Stomach (tissue), 19 donors: ENCODE measurements at places on chromosomes 3 and 15. TPM values are rescaled to one million over a fixed set of nuclear protein-coding genes. Genes with fewer than 3 reads are reported as not detected.

DNA sequence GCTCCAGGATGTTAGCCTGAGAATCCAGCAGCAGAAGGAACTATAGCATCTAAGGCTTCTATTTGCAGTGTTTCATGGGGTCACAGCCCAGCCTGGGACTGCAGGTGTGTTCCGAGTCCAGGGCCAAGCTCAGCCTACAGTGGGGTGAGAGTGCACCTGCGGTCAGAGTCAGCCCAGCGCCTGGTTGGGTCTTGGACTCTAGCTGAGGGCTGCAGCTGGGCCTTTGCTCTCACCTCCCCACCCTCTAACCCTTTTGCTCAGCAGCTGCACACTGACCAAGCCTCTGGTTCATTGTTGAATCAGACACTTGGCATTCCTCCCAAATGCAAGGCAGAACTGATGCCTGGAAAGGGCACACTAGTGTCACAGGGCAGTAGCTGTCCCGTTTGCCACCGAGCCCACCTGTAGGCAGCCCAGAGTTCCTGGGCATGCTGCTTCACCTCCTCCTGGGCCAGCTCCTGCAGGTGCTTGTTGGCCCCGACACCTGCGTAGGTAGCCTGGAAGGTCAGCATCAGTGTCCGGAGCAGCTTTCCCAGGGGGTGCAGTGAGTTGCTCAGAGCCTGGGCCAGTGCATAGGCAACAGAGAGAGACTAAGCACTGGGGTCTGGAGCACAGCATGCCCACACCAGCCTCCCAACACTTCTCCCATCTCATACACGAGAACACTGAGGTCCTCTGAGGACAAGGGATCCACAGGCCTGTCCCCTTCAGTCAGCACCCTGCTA lies 17.5 kb downstream of the ALS2CL start:
- no peak overlapping the region for H3K4me3 ChIP-seq
- H3K27me3 ChIP-seq, result no peaks in the 10 kb centered on the region
- H3K36me3 ChIP-seq, result peaks cover 14% of the 10 kb centered on the region

DNA sequence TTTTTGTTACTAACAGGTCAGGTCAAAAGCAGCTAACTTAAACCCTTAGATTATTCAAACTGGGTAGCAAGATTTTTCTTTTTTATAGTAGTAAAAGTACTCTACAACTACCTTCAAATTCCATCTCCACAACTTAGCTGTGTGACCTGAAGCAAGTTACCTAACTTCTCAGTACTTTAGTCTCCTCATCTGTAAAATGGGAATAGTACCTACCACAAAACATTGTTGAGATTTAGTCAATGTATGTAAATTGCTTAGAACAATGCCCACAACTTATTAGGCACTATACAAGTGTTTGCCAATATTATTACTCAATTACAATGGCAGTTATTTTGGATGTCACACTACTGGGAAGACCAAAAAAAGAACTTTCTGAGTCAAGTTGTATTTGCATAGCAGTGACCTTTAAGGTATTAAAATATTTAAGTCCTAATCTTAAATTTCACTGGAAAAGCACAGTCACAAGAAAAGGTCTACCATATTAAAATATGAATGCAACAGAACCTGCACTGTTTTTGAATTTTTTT lies 2.9 kb downstream of the TASOR start:
- no peak overlapping the region for H3K4me3 ChIP-seq
- peaks cover 26% of the 10 kb centered on the region for H3K4me1 ChIP-seq
- H3K27me3 ChIP-seq, result no peaks in the 10 kb centered on the region
- no peak for DNase-seq
- no peak overlapping the region for H3K27ac ChIP-seq

DNA sequence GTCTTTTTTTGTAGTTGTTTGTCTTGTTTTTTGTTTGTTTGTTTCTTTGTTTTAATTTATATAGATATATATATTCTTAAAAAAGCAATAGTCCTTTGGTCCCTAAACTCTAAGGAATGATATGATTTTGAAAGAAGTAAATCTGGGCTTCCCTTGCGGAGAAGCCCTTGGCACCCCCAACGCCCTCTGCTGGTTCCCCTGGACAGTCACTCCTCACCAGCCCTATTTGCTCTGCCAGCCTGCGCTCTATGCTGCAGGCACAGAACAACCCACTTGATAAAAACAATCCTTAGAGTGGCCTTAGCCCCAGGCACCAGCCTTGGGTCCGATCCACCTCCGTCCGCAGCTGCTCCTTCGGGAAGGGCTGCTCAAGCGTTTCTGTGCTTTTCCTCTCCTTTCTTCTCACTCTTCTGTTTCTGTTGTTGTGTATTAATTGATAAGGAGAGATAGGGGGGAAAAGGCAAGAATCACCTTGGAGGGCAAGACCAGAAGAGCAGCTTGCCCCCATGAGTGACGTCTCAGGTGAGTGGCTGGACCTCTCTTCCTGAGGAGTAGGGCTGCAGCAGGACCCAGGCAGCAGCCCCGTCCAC lies 13.7 kb upstream of the PARP6 start:
- H3K27me3 ChIP-seq, result no peaks in the 10 kb centered on the region
- peak; percentile 62 for DNase-seq
- no peak overlapping the region for H3K4me3 ChIP-seq
- no peaks in the 10 kb centered on the region for H3K36me3 ChIP-seq

DNA sequence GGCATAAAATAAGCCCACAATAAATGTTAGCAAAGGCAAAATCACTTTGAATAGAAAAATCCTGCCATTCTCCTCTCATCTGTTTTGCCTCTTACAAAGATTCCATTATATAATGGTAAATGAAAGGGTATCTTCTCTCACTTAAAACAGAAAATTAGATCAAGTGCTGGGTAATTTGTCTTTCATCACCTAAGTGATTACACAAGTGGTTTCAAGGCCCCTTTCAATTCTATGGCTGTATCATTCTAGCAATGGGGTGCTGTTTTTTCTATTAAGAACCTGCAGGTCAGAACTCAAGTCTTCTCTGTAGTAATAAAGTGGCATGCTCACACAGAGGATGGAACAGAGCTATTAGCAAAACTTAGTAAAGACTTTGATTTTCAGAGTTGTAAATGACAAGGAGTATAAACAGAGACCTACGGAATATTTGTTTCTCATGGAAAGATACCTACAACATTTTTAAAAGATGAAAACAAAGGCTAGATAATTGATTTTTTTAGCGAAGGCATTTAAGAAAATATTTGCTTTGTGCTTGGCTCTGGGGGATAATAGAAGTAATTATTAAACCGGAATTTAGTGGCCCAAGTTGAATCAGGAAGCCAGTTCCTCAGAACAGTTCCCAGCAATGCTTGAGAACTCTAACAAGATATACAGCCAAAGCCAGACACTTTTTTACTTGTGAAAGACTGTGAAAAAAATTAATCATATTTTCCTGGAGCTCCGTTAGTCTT lies 137.4 kb downstream of the CMSS1 start:
- H3K4me3 ChIP-seq, result no peak overlapping the region
- no peaks in the 10 kb centered on the region for H3K27me3 ChIP-seq
- H3K4me1 ChIP-seq, result peaks cover 6% of the 10 kb centered on the region
- no peaks in the 10 kb centered on the region for H3K36me3 ChIP-seq
- DNase-seq, result no peak

DNA sequence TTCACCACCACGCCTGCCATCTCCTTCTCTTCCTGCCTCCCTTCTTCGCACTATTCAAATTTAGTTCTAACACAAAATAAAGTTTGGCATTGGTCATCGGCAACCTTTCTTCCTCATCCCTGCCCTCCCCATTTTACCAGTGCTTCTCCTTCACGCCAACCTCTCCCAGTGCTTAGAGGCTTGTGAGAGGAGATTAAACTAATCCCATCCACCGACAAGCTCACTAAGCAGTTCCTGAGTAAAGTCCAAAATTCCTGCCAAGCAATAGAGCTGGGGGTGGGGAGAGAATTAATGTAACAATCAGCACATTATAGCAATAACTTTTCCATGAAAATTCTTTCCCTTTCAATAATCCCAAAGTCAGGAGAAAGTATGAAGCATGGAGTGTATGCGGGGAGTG lies 157.4 kb upstream of the GMNC start:
- H3K27me3 ChIP-seq, result no peaks in the 10 kb centered on the region
- DNase-seq, result no peak
- H3K36me3 ChIP-seq, result no peaks in the 10 kb centered on the region
- no peak overlapping the region for H3K4me3 ChIP-seq
- no peak overlapping the region for H3K27ac ChIP-seq
- H3K4me1 ChIP-seq, result no peaks in the 10 kb centered on the region

DNA sequence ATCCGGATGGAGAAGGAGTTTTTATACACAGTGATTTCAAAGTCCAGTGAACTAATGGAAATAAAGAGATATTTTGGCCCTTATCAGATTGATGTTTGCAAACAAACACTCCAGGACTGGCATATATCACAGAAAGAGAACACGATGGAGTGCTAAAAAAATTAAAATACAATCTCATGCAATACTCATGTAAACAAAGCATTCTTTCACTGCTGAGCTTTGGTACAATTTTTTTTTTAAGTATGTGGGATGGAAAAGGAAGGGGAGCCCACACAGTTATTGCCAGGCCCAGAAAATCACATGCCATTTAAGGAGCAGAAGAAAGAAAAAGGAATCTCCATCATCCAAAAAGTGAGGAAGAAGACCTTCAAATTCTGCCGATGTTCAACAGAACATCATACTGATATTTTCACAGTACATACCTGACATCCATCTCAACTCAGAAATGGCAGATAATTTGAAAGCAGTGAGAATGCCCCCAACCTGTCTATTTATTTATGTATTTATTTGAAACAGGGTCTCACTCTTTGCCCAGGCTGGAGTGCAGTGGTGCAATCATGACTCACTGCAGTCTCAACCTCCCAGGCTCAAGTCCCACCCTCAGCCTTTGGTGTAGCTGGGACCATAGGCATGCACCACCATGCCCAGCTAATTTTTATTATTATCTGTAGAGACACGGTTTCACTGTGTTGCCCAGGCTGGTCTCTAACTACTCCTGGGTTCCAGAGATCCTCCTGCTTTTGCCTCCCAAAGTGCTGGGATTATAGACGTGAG lies 107.5 kb upstream of the SLC2A2 start:
- DNase-seq, result no peak
- H3K4me3 ChIP-seq, result no peak overlapping the region
- H3K27me3 ChIP-seq, result no peaks in the 10 kb centered on the region
- no peaks in the 10 kb centered on the region for H3K4me1 ChIP-seq
- H3K27ac ChIP-seq, result no peak overlapping the region
- peaks cover 16% of the 10 kb centered on the region for H3K36me3 ChIP-seq

- peak; percentile 61 for DNase-seq
- peaks cover 26% of the 10 kb centered on the region for H3K4me1 ChIP-seq
- H3K36me3 ChIP-seq, result no peaks in the 10 kb centered on the region
- no peak overlapping the region for H3K4me3 ChIP-seq
Measured at GRCh38 chr3:186414735-186415419, 52.8 kb upstream of the DGKG start.

- H3K27me3 ChIP-seq, result no peaks in the 10 kb centered on the region
- no peak overlapping the region for H3K4me3 ChIP-seq
- peak; percentile 44 for DNase-seq
- H3K4me1 ChIP-seq, result peaks cover 82% of the 10 kb centered on the region
- peak overlapping the region; percentile 74 for H3K27ac ChIP-seq
Measured at GRCh38 chr15:78070049-78070700, 7.3 kb downstream of the TBC1D2B start.

LTK gene
- 9.7 TPM for total RNA-seq

DNA sequence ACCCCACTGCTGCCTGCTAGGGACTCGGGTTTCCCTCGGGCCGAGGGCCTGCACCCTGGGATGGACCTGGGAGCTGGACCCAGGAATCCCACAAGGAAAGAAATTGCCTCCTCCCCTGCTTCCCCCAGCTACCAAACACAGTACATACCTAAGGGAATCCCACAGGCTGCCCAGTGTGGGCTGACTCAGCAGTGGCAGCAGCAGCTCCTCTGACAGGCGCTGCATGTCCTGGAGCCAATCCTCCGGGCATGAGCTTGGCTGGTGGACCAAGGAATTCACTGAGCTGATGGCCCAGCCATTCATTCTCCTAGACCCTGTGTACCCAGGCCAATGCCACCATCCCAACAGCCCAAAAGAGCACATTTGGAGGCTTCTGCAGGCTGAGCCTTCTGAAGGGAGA lies 9.5 kb upstream of the LTK start:
- no peak for DNase-seq
- H3K36me3 ChIP-seq, result peaks cover 28% of the 10 kb centered on the region
- no peaks in the 10 kb centered on the region for H3K27me3 ChIP-seq
- no peaks in the 10 kb centered on the region for H3K4me1 ChIP-seq
- H3K4me3 ChIP-seq, result no peak overlapping the region
- H3K27ac ChIP-seq, result no peak overlapping the region

DNA sequence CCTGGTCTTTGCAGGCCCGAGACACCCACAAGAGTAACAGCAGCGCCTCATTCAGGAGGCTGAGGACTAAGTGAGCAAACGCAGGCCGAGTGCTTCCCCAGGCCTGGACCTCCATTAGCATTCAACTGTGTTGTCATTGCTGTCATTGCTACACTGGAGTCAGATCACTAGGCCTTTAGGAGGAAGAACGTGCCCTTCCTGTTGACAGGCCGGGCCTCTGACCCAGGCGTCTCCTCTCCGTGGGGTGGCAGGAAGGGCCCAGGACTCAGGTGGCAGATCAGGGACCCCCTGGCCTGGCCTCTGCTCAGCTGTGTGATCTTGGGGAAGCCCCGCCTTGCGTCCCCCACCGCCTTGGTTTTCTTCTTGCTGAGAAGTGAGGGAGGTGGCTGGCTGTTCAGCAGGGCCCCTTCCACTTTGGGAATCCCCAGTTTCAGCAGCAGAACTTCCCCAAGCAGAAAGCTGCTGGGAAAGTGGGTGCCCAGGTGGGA lies 19.1 kb downstream of the ZDHHC19 start:
- H3K4me1 ChIP-seq, result peaks cover 52% of the 10 kb centered on the region
- no peak overlapping the region for H3K4me3 ChIP-seq
- peak overlapping the region; percentile 77 for H3K27ac ChIP-seq
- H3K36me3 ChIP-seq, result no peaks in the 10 kb centered on the region
- no peak for DNase-seq

ALDH1A3 gene
- total RNA-seq, result 23.0 TPM

ADAMTS9 gene
- total RNA-seq, result 59.7 TPM

DNA sequence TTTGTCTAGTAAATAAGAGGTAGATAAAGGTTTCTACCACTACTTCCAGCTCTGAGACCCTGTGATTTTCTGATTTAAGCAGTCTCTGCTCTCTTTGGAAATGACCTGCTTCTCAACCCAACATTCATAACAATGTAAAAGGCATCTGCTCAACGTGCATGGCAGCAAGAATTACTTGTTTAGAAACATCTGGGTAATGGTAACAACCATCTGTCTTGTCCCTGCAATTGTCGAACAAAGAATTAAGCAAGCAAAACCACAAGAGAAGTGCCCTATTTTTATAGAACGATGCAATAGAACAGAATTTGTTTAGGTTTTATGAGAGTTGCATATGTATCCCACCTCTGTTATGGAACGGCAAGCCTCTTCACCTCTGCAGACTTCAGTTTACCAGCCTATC lies 7.1 kb upstream of the FSIP1 start:
- H3K27me3 ChIP-seq, result no peaks in the 10 kb centered on the region
- H3K27ac ChIP-seq, result no peak overlapping the region
- H3K4me3 ChIP-seq, result no peak overlapping the region
- DNase-seq, result no peak
- no peaks in the 10 kb centered on the region for H3K36me3 ChIP-seq

CCDC51 gene
- total RNA-seq, result 1.8 TPM
